ENCODE measurements at places on chromosomes 16 and 17. TPM values are rescaled to one million over a fixed set of nuclear protein-coding genes. Genes with fewer than 3 reads are reported as not detected.

DNA sequence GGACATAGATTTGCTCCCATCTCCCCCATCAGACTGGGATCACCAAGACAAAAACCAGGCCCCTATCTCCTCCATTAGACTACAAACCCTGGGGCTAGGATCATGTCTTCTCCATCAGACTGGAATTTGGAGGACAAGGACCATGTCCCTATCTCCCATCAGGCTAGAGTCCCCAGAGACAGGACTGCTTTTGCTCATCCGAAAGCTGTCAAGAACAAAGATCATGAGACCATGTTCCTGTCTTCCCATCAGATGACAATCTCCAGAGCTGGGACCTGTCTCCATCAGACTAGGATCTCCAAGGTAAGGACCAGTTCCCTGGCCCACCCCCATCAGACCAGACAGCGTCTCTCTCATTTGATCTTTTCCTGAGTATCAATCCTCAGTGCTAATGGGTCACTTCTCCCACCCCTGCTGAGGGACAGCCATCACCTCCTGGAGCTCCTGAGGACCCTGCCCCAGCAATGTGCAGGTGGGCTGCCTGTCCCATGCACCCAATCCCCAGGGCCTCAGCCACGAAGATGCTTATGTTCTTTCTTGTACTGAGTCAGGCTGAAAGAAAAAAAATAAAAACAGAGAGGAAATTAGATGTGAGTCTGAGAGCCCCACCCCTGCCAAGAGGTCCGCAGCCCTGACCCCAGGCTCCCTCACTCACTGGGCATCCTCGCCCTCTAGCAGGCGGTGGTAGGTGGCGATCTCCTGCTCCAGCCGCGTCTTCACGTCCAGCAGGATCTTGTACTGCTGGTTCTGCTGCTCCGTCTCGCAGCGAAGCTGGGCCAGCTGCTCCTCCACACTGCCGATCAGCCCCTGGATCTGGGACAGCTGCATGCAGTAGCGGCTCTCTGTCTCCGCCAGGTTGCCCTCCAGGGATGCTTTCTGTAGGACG, 90.3 kb downstream of the GOSR1 start:
- DNase-seq: peak; percentile 62

DNA sequence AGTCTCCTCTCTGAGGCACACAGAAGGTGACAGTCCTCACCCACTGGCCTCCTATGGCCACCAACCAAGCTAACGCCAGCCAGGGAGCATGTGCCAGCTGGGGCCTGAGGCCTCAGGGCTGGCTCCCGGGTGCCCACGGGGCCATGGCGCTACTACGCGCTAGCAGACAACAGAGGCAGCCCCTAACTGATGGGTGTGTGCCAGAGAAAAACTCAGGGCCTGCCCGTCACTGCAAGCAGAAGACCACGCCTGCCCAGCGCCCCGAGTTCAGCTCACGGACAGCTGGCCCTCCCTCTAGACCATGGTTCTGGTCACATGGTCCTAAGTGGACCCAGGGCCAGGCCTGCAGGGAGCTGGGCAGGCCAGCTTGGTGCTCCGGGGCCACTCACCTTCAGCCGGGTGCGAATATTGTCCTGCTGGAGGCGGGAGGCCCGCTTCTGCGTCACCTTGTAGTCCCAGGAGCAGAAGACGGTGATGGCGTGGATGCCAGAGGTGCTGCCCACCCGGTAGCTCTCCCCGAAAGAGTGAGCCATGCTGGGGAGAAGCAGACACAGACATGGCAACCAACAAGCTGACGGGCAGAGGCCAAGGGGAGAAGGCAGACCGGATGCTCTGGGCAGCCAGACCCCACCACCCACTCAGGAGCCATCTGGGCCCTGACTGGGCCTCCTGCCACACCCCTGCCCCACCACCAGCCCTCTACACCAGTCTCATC, 6.2 kb downstream of the TMC6 start:
- no peak for DNase-seq

DNA sequence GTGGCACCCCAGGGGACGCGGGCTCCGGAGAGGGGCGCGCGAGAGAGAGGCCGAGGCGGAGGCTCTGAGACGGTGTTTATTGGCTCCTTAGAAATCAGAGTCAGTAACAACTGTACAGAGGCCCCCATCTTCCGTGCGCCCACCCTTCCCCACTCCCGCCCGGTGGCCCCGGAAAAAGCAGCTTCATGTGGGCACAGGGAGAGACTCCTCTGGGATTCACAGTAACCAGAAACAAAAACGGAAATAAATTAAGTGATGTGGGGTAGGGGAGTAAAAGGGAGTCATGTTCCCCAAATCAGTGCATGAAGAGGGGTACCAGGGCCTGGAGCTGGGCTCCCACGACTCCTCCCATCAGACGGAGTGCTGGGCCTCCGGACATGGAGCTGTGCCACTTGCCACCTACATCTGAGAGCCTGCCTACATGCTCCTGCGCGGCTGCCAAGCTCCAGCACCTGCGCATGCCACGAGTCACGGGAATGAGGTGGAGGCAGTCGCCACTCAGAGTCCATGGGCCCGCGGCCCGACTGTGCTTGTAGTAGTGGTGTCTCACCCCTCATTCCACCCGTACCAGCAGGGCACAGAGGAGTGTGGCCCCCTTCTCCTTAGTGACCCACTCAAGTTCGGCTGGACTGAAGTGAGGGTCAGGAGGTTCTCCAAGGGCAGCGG, 543 bp upstream of the GPS2 start:
- DNase-seq: no peak

- peak; percentile 48 for DNase-seq
These were observed 109.1 kb downstream of the GAS7 start for GRCh38 chr17:10089196-10089804.

DNA sequence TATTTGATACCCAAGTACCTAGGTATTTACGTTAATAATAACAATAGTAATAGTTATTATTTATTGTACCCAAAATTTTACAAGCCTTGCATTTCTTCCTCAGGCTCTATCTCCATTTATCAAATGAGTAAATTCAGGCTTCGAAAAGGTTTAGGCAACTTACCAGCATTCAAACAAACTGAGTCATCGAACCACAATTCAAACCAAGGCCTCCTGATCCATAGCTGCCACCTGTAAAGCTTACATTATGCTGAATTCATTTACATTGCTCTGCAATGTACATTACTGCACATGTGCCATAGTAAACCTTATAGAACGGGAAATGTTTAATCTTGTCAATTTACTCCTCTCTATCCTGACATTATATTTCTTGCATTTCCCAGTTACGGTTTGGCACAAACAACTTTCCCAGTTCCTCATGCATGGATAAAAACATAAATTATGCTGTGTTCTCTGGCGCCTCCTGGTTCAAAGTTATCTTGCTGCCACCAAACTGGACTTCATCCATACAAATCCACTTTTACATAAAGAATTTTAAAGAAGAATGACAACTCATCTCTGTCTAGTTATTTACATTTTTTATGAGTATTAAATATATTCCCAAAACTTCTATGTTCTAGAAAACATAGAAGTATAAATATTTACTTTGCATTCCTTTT, 360.6 kb upstream of the SOX9 start:
- DNase-seq: no peak

NKIRAS2 gene
- 28.3 TPM for total RNA-seq

GRCh38 chr16:19219836-19220235, 51.8 kb downstream of the SYT17 start:
- DNase-seq: no peak

DNA sequence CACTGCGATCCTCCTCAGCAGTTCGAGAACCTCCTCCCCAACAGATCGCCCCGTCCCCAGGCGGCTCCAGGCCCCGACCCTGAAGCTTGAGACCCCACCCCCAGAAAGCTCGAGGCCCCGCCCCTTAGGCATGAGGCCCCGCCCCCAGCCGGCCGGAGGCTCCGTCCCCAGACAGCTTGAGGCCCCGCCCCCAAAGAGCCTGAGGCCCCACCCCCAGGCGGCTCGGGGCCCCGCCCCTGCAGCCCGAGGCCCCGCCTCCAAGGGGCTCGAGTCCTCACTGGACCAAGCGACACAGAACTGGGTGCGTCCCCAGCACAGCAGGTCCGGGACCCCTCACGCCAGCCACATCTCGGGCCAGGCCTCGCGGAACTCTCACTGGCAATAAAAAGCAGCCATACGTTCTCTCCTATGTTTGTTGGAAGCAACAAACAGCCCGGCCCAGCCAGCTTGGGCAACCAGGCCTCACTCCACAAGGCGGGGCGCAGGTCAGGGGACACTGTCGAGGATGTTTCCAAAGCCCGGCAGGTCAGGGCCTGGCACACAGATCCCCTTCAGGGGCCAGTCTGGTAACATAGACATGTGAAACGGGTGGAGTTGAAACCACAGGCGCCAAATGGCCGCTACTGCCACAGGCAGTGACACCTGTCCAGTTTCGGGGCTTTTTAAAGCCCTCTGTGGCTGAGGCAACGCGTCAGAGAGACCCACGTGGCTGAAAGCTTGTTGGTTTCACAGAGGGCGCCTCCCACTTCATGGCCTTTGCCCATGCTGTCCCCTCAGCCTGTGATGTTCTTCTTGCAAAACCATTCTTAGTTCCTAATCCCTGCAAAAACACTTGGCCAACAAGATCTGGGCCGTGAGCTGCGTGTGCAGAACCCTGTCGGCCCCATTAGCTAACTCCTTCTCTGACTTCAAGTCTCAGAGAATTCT, 224.2 kb downstream of the PARN start:
- DNase-seq: no peak

DNA sequence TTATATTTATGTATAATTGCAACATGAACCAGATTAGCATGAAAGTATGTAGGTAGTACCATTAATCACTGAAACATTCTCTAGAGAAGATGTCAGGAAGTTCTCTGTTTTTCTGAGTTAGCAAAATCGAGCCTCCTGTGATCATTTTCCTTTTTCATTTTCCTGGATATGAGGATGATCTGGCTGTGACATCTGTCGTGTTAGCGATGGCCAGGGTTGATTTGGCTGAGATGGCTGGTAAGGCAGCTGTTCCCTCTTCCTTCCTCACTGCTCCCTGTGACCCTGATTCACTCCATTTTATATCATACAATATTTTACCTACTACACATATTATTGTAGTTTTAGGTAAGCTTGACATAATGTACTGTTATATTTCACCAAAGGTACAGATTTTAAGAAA, 10.3 kb downstream of the CNTNAP4 start:
- no peak for DNase-seq

GRCh38 chr16:54360681-54361080, 74.1 kb upstream of the IRX3 start:
- DNase-seq: no peak

DNA sequence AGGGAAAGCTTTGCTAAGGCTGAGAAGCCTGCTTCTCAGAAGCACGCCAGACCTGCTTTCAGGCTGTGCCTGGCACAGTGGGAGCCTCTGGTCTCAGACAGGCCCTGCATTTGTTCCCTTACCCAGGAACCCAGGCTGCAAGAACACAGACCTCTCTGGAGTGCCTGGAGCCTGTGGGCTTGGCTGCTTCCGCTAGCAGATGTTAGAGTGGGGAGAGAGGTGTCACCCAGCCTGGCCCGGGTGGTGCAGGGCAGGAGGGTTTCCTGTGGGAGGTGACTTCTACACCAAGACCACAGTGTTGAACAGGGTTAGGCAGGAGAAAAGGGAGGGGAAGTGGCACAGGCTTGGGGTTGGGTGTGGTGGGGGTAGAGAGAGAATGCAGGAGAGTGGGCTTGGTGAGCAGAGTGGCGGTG, 35.8 kb upstream of the ADGRG1 start:
- peak; percentile 78 for DNase-seq

DNA sequence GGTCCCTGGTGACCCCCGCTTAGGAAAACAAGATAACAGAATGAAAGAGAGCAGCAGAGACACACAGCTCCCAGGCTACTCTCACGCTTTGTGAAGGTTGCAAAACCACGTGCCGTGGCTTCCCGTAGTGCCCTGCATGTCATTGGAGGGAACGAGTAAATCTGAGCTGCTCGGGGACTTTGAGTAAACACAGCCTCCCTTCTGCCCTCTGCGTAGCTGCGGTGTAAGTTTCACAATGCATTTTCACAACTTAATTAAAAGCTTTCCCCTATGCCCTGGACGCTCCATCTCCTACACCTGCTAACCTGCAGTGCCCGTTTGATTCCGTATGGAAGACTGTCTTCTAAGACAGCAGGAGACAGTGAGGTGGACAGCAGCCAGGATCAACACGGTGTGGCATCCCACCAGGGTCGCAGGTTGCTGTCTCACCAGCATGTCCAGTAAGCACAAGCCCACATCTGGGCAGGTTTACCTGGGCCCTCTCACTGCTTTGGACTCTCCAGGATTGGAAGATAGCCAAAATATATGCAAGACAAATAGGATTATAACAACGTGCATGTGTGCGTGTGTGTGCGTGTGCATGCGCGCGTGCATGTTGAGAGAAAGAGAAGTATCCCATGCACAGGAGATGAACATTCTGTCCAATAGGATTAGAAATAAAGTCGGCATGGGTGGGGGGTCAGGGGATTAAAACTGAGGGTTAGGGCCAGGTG, 116.4 kb upstream of the RCVRN start:
- peak; percentile 44 for DNase-seq

DNA sequence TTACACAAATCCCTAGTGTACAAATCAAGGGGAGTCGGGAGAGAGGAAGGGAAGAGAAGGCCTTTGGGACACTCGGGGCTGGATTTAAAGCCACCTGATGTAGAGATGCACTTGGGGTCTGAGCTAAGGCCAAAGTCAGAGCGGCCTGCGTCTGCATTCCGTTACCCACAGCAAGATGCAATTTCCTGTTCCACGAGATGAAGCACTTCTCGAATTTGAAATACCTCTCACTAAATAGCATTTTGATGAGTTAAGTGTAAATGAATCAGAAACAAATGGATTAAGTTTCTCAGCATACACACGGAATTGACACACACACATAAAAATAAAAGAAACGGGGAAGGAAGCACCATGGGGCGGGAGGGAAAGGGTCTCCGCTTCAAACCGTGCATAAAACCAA, 386.0 kb downstream of the SOX9 start:
- DNase-seq: no peak

DNA sequence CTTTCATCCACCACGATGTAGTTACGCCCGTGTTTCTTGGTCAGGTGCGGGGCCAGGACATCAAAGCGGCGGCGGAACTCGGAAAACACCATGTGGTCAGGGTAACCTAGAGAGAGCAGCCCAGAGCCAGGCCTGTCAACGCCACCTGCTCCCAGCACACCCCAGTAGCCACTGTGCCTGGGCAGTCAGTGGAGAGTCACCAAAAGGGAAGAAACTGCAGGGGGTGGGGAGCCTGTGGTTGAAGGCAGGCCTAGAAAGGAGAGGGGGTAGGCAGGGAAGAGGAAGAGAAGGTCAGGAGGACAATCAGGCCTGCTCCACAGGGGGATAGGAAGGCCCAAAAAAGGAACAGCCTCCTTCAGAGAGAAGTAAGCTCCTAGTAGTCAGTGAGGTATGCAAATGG, 64.1 kb downstream of the PIPOX start:
- DNase-seq: no peak

GRCh38 chr16:51149721-51150164, 1.3 kb downstream of the SALL1 start:
- DNase-seq: no peak

DNA sequence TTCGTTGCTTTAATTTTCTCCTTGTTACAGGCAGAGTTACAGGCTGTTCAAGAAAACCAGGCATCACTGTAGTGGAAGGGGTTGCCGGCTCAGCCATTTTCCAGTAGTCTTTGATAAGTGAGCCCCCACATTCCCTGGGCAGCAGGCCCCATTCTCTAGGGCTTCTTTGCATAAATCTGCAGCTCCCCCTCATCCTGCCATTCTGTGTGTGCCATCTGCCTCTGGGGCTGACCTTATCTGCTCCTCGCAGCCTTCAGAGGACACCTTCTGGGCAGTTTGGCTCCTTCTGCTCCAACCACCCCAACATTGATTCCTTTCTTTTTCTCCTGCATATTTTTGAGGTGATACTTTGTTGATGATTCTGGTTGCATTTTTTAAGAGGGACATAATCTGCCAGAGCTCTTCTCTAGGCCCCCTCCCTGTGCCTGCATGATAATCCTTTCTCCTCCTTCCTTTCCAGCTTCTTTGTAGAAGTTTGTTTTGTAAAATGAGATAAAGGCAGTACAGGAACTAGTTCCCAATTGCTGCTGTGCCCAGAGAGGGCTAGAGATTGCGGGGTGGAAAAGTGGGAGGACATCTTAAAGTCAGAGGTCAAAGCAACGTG, 17.1 kb downstream of the RND2 start:
- DNase-seq: no peak
